ENCODE measurements at places on chromosomes 12 and 14.

DNA sequence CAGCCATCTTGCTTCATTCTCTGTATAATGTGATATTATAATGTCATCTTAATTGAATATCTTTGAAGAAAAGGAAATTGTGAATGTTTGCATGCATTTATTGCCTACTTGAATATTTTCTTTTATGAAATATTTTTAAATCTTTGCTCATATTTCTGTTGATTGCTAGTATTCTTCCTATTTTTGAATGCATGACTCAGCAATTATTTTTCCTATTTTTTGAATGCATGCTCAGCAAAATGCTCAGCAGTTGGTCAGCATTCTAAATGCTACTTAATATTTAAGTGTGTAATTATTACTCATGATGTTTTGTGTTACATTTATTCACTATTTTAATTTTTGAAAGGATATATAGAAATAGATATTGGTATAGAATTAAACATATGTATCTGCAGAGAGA lies 378.3 kb downstream of the CCER1 start:
- no peak for DNase-seq

- peak; percentile 62 for DNase-seq
These were observed 36.9 kb upstream of the SINHCAF start for GRCh38 chr12:31362759-31363415.

DNA sequence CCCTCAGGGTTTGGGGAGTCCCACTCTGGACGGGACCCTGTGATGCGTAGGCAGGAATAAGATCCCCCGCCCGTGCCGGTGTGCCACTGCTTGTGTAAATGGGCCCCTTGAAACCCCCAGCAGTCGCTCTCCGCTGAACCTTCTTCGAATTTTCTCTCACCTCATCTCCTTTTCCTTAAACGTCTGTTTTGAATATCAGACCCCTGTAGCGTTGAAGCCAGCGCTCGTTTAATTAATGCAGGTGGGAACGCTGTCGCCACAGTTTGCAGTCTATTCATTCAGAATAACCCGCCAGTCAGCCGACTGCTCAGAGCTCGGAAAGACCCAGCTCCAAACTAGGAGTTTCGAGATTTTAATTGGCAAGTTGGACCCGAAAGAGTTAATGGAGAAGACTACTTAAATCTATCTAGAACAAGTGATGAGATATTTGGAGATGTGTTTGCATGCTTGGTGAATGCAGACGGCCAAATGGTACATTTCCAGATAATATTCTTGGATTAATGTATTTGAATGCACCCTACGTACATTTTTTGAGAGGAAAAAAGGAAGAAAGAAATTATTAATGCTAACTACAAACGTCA lies 739 bp upstream of the PPP2R5E start:
- DNase-seq, result no peak

GRCh38 chr12:128771681-128772080 lies 52.1 kb downstream of the SLC15A4 start:
- DNase-seq, result no peak

- no peak for DNase-seq
These were observed 24.8 kb upstream of the IFNG-AS1 start for GRCh38 chr12:67964456-67964855.

DNA sequence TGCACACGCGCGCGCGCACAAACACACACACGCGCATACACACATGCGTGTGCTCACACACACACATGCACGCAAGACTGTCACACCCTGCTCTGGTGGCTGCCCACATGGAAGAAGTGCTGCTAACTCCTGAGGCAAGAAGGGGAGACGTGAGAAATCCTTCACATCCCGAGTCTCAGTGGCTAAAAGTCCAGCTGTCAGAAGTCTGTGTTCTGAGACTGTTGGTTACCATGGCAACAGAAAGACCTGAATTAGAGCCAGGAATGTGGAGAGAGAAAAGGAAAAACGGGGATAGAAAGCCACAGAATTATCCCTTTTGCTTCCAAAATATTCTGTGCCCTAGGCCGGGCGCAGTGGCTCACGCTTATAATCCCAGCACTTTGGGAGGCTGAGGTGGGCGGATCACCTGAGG lies 71.2 kb downstream of the PPFIBP1 start:
- DNase-seq, result no peak

DNA sequence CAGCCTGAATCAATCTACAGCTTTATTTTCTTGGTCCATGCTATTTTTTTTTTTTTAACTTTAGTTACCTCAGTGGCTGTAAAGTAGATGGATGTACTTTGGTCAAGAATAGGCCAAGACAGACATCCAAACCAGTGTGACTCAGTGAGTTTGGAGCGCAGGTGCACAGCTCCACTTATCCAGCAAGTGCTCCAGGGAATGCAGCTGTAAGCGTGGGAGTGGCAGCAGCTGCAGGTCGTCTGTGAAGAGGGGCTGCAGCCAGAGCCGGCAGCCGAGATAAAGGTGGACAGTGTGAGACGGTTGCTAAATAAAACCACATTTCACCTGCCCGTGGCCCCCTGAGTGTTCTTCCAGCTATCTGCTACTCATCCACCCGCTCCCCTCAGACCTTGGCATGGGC lies 1018.7 kb downstream of the AACS start:
- no peak for DNase-seq

DNA sequence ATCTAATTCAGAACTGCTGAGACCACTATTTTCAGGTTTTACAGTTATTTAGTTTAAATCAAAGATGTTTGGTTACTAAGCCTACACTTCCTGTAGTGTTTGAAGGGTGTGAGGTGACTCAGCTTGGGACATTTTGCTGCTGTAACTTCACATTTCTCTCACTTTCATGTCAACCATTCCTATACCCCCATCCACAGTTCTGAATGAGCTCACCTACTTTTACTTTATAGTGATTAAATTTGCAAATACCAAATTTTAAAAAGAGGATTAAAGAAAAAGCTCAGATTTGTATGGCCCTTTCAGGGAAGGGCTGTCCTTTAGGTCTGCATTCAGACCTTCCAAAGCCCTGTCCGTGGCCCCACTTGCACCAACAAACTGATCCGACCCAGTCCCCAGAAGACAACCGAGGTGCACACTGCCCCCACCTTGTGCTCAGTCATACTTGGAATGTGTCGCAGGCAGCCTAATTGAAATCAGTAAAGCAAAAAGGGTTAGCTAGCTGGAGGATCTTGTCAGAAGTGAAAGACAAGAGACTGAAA lies 174.4 kb downstream of the MON2 start:
- no peak for DNase-seq

DNA sequence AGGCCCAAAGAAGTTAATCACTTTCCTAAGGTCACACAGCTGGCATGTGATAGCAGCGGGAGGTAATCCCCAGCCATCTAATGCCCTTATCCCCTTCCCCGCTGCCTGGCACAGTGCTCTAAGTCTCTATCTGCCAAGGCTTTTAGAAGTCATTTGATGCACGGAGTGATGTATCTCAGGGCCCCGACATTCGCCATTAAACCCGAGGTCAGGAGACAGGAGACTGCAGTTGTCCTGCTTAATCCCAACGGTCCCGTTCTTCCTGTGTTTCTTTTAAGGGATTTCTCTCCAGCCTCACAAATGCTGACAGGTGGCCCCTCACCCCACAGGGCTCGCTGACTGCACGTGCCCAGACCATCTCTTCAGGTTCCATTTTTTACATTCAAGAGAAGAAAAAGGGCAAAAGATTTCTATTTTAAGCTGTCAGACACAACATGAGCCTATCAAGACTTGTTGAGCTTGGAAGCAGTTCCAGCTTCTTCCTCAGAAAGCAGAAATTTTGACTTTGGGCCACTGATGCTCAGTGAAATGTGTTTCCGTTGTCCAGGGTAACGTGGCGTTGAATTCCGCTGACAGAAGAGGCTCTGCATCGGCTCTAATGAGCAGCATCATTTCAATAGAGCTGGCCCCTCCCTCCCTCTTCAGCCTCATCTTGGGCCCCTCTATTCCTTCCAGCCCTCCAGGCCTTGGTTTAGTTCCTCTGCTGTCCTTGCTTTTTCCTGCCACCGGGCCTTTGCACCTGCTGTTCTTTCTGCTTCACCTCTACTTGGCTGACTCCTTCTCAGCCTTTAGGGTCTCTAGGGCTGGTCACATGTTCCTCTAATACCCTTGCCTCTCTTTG lies 171.5 kb downstream of the CHST11 start:
- no peak for DNase-seq

- DNase-seq, result no peak
These were observed 13.7 kb upstream of the AJUBA start for GRCh38 chr14:22995889-22996625.

DNA sequence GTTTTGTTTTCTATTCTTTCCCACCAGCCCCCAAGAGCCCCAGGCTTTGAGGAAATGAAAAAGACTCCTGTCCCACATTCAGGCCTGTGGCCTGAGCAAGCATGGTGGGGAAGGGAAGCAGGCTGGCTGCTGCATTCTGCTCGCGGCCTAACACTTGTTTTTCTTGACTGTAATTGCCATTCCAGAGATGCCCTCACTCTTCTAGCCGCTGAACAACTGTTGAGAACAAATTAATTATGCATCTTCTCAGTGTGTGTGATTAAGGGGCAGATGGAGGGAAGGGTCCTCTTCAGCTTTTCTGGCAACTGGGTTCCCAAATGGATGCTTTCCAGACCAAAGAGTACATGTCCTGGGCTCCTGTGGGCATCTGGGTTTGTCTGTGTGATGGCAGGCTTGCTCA lies 43.3 kb downstream of the ADCK1 start:
- no peak for DNase-seq
